ENCODE measurements at places on chromosomes 6 and 20.

DNA sequence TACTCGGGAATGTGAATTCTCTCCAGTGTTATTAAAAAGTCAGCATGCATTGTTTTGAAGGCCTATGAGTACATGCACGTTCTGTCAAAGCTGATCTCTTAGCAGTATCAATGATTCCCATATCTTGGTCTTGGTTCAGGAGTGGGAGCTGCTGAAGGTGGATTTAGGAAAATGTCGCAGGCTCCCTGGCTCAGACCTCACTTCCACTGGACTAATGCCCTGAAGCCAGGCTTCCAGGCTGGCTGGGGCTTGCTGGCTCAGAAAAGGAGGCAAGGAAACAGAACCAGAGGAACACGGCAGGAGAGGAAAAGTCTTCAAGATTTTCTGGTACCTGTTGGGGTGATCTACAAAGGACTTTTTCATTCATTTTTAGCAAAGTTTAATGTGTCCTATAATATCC lies 81.6 kb downstream of the OLIG3 start:
- H3K27me3 ChIP-seq: peaks cover 34% of the 10 kb centered on the region
- H3K4me1 ChIP-seq: peaks cover 15% of the 10 kb centered on the region
- peaks cover 2% of the 10 kb centered on the region for H3K36me3 ChIP-seq
- H3K27ac ChIP-seq: no peak overlapping the region
- DNase-seq: no peak

DNA sequence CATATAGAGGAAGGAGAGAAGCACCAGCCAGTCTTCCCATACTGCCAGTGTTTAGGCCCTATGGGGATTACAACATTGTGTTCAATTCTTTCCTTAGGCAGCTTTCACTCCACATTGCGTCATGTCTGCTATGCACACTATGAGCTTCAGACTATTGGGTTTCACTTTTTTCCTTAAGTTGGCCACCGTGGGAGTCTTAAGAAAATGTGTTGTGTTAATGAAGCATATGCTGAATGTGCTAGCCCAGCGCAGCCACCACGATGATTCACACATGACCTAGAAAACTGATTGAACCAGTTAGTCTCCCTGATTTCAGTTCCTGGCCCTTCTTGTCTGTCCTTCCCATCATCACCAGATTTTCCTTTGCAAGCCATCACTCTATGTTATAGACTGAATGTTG lies 21.5 kb downstream of the TUBB2B start:
- H3K27ac ChIP-seq: no peak overlapping the region
- no peaks in the 10 kb centered on the region for H3K36me3 ChIP-seq
- H3K4me3 ChIP-seq: no peak overlapping the region
- peaks cover 14% of the 10 kb centered on the region for H3K27me3 ChIP-seq
- no peak for DNase-seq

GRCh38 chr6:13038315-13038714 lies 290.0 kb downstream of the TBC1D7 start:
- DNase-seq: no peak
- H3K27ac ChIP-seq: no peak overlapping the region
- H3K4me3 ChIP-seq: no peak overlapping the region
- H3K4me1 ChIP-seq: peaks cover 3% of the 10 kb centered on the region
- peaks cover 10% of the 10 kb centered on the region for H3K27me3 ChIP-seq

DNA sequence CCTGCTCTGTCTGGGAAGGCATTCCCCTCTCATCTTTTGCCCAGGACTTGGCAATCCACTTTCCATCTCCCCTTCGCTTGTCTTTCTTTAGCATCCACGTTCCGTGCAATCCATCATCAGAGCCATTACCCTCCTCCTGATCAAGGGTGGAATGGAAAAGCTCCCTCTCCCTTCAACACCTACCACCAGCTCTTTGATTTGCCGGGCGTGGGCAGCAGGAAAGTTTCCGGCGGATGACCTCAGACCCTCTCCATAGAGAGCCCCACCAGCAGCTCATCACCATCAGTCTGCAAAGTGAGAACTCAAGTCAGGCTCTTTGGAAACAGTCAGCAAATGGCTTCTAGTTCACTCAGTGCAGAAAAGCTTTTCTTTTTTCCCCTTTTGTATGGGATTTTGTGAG lies 76.2 kb downstream of the TSHZ2 start:
- H3K27me3 ChIP-seq: no peaks in the 10 kb centered on the region
- no peak overlapping the region for H3K4me3 ChIP-seq
- no peak overlapping the region for H3K27ac ChIP-seq
- H3K4me1 ChIP-seq: no peaks in the 10 kb centered on the region
- DNase-seq: no peak

GRCh38 chr20:63430891-63431290 lies 41.6 kb downstream of the KCNQ2 start:
- no peak for DNase-seq
- no peak overlapping the region for H3K4me3 ChIP-seq
- no peaks in the 10 kb centered on the region for H3K36me3 ChIP-seq
- H3K4me1 ChIP-seq: peaks cover 10% of the 10 kb centered on the region

GRCh38 chr6:163635731-163636364 lies 221.3 kb downstream of the QKI start:
- no peak for DNase-seq
- no peak overlapping the region for H3K27ac ChIP-seq
- peaks cover 3% of the 10 kb centered on the region for H3K27me3 ChIP-seq
- H3K4me1 ChIP-seq: no peaks in the 10 kb centered on the region

GRCh38 chr20:18284805-18285533 lies 3.4 kb upstream of the ZNF133 start:
- H3K36me3 ChIP-seq: peaks cover 6% of the 10 kb centered on the region
- no peak overlapping the region for H3K27ac ChIP-seq
- DNase-seq: no peak
- peaks cover 34% of the 10 kb centered on the region for H3K27me3 ChIP-seq
- peaks cover 11% of the 10 kb centered on the region for H3K4me1 ChIP-seq

- H3K27ac ChIP-seq: no peak overlapping the region
- no peak overlapping the region for H3K4me3 ChIP-seq
- H3K4me1 ChIP-seq: no peaks in the 10 kb centered on the region
- H3K27me3 ChIP-seq: no peaks in the 10 kb centered on the region
- no peaks in the 10 kb centered on the region for H3K36me3 ChIP-seq
Observed at GRCh38 chr6:158262755-158263154, 49.5 kb upstream of the TULP4 start.

DNA sequence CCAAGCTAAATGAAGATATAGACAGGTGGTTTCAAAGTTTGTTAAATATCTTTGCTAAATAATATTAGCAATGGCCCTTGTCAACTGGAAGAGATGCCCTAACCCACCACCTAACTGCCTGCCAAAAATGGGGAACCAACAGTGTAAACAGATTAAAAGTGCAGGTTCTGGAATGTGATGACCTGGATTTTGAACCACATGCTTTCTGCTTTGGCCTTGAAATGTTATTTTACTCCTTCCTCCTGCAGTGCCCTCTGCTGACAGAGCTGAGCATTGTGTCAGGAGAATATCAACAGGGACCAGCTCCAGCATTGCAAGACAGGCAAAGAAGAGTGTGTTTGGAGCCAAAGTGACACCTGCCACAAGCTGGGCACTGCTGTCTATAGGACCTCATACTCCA lies 226.6 kb downstream of the MYLK4 start:
- peaks cover 10% of the 10 kb centered on the region for H3K36me3 ChIP-seq
- no peak for DNase-seq
- peaks cover 14% of the 10 kb centered on the region for H3K4me1 ChIP-seq
- peaks cover 41% of the 10 kb centered on the region for H3K27me3 ChIP-seq
- H3K27ac ChIP-seq: no peak overlapping the region
- H3K4me3 ChIP-seq: no peak overlapping the region

GRCh38 chr20:36218380-36219064 lies 17.8 kb upstream of the AAR2 start:
- H3K36me3 ChIP-seq: no peaks in the 10 kb centered on the region
- H3K27ac ChIP-seq: no peak overlapping the region
- H3K4me3 ChIP-seq: no peak overlapping the region
- no peak for DNase-seq

- no peaks in the 10 kb centered on the region for H3K4me1 ChIP-seq
- H3K27me3 ChIP-seq: peaks cover 21% of the 10 kb centered on the region
- H3K36me3 ChIP-seq: no peaks in the 10 kb centered on the region
- no peak for DNase-seq
Observed at GRCh38 chr6:150346346-150346745, 22.5 kb upstream of the IYD start.

GRCh38 chr20:31908016-31908415 lies 37.6 kb downstream of the TTLL9 start:
- H3K36me3 ChIP-seq: no peaks in the 10 kb centered on the region
- H3K4me1 ChIP-seq: no peaks in the 10 kb centered on the region
- H3K4me3 ChIP-seq: no peak overlapping the region
- no peak overlapping the region for H3K27ac ChIP-seq
- no peaks in the 10 kb centered on the region for H3K27me3 ChIP-seq

DNA sequence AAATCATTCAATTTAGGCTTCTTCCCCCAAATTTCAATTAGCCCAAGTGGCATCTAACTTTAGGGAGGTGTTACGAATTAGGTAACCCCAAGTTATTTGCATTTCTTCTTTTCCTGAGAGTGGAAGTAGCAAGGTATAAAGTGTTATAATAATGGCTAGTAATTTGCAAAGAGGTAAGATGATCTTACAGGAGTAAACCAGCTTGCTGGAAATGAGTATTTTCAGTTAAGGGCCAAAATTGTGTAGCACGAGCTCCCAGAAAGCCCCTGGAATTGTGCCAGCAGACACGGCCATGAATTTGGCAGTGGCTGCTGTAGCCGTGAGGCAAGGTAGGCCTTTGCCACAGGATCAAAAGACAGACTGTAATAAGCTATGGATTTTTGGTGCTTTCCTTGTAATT lies 38.0 kb downstream of the CITED2 start:
- H3K4me3 ChIP-seq: no peak overlapping the region
- H3K36me3 ChIP-seq: no peaks in the 10 kb centered on the region
- no peaks in the 10 kb centered on the region for H3K4me1 ChIP-seq

Measured in T-helper 2 cell treated with Interferon-gamma antibody and Interleukin-4, amounts not matched to agents 5 μg/mL and 100 μg/mL, for 36 hours (primary cell).